ENCODE measurements at places on chromosomes 7 and 10.

GRCh38 chr10:83083831-83084230 lies 1055.5 kb upstream of the GHITM start:
- DNase-seq: no peak

- DNase-seq: no peak
These were observed 414.0 kb downstream of the PHTF2 start for GRCh38 chr7:78212476-78213060.

- no peak for DNase-seq
These were observed 24.8 kb upstream of the SHH start for GRCh38 chr7:155837126-155837479.

- no peak for DNase-seq
These were observed 74.3 kb downstream of the GRK5 start for GRCh38 chr10:119281581-119282071.

- no peak for DNase-seq
These were observed 305.1 kb downstream of the RPS24 start for GRCh38 chr10:78338717-78339116.

GRCh38 chr10:71939861-71940474 lies 24.2 kb upstream of the CHST3 start:
- no peak for DNase-seq

DNA sequence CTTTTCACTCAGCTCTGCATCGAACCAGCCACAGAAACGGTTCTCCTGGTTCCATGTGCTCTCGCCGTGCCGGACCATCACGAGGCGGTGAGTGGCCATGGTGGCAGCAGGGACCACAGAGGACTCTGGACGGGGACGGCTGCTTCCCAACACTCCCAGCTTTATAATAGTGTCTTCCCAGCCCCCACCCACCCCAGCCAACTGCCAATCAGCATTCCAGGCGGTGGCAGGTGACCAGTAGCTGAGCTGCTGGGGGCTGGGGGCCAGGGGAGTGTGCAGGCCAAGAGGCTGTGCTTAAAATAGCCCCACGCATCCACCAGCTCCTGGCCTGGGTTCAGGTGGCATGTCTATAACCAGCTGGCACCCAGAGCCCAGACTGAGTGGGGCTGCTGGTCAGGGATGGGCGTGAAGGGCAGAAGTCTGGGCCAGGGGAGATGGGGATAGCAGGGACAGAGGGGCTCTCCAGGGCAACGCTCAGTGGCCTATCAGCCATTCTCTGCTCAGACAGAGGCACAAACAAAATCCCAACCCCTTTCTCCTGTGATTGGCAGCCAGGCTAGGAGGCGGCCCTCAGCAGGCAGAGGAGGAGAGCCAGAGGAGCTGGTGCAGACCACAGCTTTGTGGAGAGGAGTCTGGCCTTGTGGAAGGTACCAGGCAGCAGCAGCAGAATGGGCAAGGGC lies at the start of gene PGAM2:
Gene PGAM2, minus strand, starts transcription at position 137 of the 680 bp plus-strand sequence. Its CDS starts 38 bp downstream, at position 99.
- DNase-seq: no peak

DNA sequence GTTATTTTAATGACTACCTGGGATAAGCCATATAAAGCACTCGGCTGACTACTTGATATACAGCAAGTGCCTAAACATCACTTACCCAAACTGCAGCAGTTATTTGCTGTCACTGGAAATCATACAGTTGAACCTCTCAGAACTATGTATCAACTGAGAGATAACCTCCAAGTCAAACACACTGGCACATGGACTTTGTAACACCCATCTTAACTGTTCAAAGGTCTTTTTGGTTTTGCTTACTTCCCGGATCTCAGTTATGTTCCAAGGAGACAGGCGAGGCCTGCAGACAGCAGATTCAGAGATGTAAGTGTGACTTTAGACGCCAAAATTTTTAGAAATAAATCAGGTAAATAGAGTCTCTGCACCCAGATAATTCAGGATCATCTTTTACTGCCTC lies 34.6 kb upstream of the DAGLB start:
- DNase-seq: no peak

DNA sequence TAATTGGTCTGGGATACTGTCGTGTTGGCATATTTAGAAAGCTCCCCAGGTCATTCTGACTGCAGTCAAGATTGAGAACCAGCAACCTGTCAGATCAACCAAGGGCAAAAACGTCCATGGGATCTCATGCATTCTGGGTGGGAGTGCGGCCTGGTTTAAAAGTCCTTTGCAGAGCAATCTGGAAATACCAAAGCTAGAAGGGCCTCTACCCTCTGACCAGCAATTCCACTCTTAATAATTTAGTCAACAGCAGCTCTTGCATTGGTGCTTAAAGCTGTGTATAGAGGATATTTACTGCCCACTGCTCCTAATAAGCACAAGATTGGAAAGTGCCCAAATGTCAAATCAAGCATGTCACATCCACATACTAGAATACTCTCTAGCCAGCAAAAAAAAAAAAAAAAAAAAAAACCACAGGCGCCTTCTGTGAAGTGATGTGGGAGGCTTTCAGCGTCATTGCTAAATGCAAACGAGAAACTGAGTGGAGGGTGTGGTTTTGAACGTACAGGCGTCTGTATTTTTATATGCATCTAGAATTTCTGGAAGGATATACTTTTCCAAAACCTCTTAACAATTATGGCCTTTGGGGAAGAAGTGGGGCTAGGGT lies 44.8 kb upstream of the HSPA12A start:
- no peak for DNase-seq

DNA sequence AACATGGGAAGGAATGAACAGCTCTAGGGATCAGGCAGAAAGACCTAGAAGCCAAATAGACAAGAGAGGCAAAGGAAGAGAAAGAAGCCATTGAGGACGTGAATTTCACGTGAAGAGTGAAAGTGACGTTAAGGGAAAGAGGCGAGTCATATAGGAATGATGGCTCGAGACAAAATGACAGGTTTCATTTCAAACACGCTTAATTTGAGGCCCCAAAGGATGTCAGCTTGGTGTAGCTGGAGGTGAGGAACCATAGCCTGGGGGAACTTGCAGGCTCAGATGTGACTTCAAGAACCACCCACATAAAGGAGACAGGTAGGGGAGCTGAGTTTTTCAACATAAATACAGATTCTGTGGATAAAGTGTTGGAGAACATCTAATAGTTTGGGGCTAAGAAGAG lies 84.3 kb upstream of the ATP6V0A4 start:
- DNase-seq: no peak

GRCh38 chr7:130932088-130932487 lies 198.1 kb upstream of the KLF14 start:
- no peak for DNase-seq

DNA sequence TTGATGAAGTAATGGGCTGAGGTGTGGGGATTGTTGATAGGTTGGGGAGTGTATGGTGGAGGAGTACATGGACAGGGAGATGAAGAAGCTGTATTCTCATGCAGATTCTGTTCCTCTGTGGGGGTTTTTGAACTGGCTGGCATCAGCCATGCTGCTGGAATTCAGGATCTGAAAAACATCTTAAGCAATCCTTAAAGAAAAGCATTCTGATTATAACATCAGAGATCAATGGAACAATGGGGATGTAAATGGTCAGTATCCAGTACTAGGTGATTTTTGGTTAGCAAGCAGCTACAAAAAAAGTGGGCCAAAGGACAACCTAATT lies 247.5 kb upstream of the GALNT17 start:
- no peak for DNase-seq

- DNase-seq: no peak
These were observed 1.5 kb downstream of the CYP3A7 start for GRCh38 chr7:99733448-99733847.

DNA sequence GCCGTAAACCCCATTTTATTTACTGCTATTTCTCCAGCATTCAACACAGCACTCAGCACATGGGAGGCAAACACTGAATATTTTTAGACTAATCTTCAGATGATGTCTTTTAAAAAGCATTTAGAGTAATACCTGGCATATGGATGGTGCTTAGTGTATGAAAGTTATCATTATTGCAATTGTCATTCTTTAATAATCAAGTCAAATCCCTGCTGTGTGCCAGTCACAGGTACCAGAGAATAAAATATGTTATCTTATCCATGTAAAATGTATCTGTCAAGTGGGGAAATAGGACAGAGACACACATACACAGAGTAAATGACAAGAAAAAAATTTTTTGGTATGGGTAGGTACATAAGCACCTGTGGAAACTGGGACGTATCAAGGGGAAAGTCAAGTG lies 18.5 kb downstream of the ANKRD22 start:
- no peak for DNase-seq

DNA sequence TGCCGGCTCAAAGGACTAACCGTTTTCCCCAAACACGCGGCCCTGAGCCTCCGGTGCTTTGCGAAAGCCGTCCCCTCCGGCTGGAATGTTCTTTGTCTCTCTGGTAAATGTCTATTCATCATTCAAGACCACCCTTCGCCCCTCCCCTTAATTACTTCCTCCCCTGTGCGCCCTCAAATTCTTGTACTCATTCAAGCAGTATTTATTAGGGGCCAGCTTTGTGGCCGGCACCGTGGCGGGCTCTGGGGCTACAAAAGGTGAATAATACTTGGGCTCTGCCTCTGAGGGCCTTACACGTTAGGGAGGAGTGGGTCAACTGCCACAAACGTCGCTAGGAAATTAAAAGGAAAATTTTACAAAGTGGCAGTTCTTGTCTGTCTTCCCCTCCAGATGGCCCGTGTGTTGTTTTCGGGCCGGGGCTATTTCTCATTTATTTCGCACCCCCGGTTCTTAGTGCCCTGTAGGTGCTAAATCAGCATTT lies 1.5 kb upstream of the MEST start:
- no peak for DNase-seq
